NCI-H774 (cell line): ENCODE measurements at places on chromosomes 2 and 18.

DNA sequence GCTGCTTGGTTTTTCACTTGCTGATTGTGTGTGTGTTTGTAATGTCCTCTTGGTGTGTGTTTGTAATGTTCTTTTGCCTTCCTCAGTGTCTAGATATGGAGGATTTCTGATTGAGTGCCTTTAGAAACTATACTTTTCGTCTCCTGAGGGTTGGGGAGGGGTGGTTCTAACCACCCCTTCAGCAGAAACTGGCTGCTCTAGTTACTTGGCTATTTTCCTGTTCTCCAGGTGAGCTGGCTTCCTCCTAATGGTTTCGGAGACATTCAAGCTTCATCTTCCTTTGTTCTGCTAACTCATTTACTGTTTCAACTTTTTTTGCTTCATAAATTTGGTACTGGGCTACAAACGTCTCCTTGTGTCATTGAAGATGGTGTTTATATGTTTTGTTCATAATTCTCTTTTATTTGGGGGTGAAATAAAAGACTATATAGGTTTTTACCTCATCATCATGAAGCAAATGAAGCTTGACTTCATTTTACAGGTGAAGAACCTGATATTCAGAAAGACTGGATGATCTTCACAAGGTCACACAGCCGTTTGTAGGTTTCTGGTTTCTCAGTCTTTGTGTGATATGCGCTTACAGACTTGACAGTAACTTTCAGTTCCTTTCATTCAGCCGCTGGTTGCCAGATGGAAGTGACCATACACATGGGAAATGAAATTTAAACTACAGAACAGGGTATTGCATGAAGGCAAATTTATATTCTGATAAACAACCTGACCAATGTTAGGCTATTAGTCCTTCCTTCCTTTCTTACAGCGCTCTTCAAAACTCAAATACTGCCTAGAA, 238.5 kb downstream of the GALR1 start:
- DNase-seq, result no peak

DNA sequence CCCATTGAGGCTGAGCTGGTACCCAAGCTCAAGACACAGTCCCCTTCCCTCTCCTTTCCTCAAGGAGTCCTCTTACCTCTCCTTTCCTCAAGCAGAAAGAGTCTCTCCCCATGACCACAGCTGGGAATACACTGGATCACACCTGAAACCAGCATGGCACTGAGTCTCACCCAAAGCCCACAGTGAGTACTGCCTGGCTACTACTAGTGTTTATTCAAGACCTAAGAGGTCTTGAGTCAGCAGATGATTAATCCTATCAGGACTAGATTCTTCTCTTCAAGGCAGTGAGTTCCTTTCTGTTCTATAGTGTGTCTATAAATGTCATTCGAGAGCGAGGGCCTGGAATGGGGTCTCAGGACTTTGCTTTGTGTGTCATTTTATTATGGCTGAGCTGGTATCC, 111.4 kb downstream of the METTL4 start:
- DNase-seq, result no peak

- no peak for DNase-seq
Observed at GRCh38 chr2:20986024-20986939, 57.6 kb downstream of the APOB start.

- no peak for DNase-seq
Observed at GRCh38 chr18:78902795-78903435, 76.7 kb upstream of the SALL3 start.

GRCh38 chr18:44502790-44503189, 177.9 kb upstream of the SETBP1 start:
- no peak for DNase-seq

DNA sequence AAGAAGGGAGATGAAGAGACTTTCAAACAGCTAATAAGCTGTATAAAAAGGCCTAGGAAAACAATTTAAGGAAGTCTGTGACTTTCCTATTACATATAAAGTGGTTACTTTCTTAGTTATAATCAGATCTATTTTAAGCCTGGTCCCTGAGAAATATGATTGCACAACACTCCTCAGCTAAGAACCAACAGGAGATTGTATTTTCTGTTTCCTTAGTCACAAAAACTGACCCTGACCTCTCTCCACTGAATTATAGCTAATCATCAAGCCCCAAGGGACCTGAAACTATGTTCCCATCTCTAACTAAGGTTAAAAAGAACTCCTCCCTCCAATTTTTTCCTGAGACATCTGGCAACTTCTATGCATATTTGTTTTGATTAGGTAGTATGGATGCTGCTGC, 106.9 kb downstream of the ROCK1 start:
- DNase-seq, result no peak

- DNase-seq, result no peak
Observed at GRCh38 chr2:111957872-111958354, 59.5 kb downstream of the MERTK start.

- peak; percentile 37 for DNase-seq
Observed at GRCh38 chr2:171541202-171541887, 19.1 kb downstream of the CYBRD1 start.

- DNase-seq, result no peak
Observed at GRCh38 chr18:62420513-62421209, 95.6 kb downstream of the TNFRSF11A start.

- DNase-seq, result no peak
Observed at GRCh38 chr2:112603731-112604130, 19.3 kb downstream of the CHCHD5 start.

- DNase-seq, result no peak
Observed at GRCh38 chr2:242034996-242035814, 165.7 kb downstream of the RTP5 start.

GRCh38 chr2:154589514-154589913, 109.0 kb upstream of the KCNJ3 start:
- no peak for DNase-seq

GRCh38 chr2:172200495-172201085, 97.9 kb upstream of the DLX2 start:
- no peak for DNase-seq

DNA sequence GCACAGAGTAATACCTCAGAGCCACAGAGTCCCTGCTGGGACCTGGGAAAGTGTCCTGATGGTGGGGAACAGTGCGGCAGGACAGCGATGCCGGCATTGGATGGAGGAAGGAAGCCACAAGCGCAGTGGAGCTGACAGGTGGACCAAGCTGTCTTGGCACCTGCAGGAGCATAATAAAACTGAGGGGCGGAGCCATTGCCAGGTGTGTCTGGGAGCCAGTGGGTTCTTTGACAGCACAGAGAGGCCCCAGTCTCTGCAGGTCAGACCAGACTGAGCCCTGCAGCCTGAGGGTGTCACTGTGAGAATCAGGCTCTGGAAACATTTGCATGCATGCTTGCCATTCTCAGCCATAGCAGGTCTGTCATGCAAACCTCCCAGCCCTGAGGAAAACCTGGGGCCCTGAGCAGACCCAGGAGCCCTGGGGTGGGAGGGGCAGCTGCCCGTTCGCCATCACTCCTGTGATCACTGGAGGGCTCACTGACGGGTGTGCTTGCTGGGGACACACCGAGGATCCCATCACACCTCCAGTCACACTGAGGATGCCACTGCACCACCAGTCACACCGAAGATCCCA, 210.5 kb upstream of the HDAC4 start:
- no peak for DNase-seq

DNA sequence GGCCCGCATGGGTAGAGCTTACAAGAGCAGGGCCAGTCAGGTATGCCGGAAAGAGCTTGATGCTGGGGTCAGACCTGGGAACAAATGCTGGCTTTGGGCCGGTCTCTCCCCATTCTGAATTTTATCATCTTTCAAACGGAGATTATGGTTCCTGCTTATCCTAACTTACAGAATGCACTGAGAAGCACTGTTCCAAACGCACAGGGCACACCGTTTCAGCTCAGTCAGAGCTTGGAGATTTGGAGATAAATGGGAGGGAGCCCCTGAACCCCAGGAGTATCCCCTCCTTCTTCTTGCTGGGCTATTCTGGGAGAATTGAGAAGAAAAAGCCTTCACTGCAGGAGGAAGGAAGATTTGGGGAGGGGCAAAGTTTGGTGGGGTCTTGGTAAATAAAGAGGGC, 169.4 kb downstream of the DDX1 start:
- no peak for DNase-seq

- no peak for DNase-seq
Observed at GRCh38 chr18:69843015-69843414, 104.7 kb downstream of the CD226 start.

- DNase-seq, result no peak
Observed at GRCh38 chr2:88331239-88331638, 121.3 kb downstream of the FOXI3 start.

GRCh38 chr2:8214036-8214615, 467.7 kb upstream of the ID2 start:
- DNase-seq, result no peak

GRCh38 chr2:128490881-128491691, 172.4 kb upstream of the HS6ST1 start:
- DNase-seq, result no peak

GRCh38 chr18:8899000-8899399, 193.6 kb downstream of the MTCL1 start:
- DNase-seq, result no peak

GRCh38 chr2:13616616-13617015, 899.9 kb downstream of the TRIB2 start:
- DNase-seq, result no peak

DNA sequence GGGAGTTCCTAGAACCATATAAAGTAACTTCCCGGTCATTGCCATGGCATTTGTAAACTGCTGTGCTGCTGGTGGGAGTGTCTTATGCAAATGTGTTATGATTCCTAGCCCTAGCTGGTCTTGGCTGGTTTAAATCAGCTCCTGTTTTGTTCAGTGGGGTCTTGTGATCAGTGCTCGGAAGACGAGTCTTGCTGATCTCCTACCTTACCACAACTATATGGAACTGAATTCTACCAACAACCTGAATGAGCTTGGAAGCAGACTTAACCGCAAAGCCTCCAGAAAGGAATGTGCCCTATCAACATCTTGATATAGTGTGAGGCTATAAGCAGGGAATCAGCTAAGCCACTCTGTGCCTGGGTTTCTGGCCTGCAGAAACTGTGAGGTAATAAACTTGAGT, 33.5 kb downstream of the POLE4 start:
- DNase-seq, result no peak

- no peak for DNase-seq
Observed at GRCh38 chr2:18171191-18172139, 293.0 kb downstream of the KCNS3 start.

DNA sequence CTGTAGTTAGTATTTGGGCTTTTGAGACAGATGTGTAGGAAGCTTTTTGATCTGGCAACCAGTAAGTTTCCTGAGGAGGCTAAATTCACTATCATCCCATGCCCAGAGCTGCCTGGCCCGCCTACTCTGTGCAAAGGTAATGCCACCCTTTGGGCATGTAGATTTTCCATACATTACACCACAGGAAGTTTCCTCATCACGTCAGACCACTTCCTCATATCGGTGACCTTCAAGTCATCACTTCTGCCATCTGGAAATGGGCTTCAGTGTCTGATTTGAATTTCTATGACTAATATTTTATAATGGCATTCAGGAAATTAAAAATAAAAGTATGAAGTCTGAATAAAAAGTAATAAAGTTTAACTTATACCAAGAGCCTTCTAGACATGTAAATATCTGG, 825.4 kb downstream of the DCDC2C start:
- no peak for DNase-seq

- DNase-seq, result no peak
Observed at GRCh38 chr18:46408334-46408987, 248.6 kb downstream of the LOXHD1 start.

DNA sequence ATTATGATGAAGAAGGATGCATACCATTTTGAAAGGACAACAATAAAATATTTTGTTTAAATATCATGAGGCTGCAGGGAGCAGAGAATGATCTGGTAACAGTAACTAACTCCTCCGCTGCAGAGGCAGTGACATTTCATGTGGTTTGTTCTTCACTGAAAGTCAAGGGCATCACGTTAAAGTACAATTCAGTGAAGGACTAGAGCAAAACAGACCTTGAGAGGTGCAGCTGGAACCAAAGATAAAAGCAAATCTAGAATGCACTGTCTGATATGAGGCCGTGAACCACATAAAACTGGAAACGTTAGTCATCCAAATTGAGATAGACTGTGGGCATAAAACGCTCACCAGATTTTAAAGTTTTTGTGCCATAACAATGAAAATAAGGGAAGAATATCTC, 522.9 kb upstream of the TNP1 start:
- no peak for DNase-seq

DNA sequence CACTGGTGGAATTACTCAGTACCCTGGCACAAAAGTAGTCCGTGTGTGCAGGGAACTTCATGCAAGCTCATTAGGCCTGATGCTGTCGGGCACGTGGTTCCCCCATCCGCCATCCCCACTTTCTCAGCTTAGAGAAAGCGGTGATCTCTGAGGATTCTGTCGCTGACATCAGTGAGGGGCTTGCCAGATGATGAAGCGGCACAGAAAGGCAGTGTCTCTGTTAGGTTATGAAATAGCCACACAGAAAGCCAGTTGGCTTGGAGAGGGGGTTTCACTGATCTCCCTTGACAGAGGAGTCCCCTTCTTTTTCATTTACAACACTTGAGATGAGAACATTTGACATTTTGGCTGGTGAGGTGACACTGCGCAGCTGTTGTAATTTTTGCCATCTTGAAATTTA, 179.7 kb downstream of the FAM210A start:
- DNase-seq, result no peak

- no peak for DNase-seq
Observed at GRCh38 chr2:199207011-199207410, 250.7 kb downstream of the SATB2 start.

DNA sequence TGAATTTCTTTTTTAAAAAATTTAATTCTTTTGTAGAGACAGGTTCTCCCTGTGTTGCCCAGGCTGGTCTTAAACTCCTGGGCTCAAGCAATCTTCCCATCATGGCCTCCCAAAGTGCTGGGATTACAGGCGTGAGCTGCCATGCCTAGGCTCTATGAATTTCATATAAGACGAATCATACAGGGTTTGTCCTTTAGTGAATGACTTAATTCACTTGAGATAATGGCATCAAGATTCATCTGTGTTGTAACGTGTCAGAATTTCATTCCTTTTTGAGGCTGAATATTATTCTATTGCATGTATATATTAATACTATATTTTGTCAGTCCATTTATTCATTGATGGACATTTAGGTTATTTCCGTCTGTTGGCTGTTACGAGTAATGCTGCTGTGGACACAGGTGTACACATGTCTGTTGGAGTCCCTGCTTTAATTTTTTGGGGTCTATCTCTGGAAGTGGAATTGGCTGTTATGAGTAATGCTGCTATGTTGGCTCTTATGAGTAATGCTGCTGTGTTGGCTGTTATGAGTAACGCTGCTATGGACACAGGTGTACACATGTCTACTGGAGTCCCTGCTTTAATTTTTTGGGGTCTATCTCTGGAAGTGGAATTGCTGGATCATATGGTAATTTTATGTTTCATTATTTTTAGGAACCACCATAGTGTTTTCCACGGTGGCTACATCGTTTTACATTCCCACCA, 210.6 kb downstream of the CAMKMT start:
- DNase-seq, result no peak

DNA sequence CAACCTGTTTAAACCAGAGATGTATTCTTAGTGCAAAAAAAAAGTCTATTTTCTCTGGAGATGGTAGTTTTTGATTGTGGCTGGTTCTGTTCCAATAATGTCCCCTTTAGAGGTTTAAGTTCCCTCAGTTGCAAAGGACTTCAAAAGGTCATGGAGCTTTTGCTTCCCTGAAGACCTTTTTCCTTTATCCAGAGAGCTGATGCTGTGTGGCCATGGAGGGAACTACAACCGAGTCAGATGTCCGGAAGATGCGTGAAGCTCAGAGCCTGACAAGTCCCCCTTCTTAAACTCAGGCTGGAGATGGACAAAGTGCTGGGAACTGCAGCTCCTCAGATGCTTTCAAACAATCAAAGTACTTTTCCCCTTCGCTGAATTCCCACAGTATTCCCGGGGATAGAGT, 176.1 kb downstream of the TMEM18 start:
- no peak for DNase-seq
